ENCODE measurements at places on chromosomes 7 and 10.

DNA sequence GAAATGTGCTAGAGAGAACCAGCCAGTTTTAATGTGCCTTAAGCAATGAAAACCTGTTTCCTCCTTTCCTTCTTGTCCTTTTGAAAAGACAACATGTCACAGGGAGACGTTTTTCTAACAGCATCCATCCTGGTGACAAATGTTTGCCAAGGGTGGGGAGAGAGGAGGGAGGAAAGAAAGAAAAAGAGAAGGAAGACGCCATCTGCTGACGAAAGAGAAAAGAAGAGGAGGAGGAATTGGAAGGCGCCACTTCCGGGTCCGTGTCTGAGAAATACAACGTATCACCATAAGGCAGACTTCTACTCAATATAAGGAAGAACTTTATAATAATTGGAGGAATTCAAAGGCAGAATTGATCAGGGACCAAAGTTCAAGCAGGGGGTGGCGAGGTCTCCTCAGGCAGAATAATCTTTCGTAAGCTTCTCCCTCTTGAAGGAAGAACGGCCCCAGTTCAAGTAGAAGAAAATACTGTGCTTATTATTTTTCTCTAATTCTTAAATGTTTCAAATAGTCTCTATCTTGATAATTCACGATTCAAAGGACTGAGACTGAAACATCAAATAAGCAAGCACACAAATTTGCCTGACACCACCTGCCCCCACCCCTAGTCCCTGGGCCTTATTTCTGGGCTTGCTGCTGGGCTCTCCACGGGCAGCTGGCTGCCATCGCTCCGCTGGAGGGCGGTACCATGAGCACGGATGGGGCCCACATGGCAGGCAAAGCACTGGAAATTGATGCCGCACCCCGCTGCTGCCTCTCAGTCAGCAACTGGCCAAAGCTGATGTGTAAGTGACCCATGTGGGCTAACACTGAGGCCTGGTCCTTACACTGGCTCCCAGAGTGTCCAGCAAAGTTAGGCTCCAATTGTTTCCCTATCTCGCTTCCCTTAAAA lies 273.7 kb upstream of the KLF14 start:
- DNase-seq = peak; percentile 55

GRCh38 chr10:55098452-55098851 lies 297.4 kb upstream of the PCDH15 start:
- DNase-seq = no peak

DNA sequence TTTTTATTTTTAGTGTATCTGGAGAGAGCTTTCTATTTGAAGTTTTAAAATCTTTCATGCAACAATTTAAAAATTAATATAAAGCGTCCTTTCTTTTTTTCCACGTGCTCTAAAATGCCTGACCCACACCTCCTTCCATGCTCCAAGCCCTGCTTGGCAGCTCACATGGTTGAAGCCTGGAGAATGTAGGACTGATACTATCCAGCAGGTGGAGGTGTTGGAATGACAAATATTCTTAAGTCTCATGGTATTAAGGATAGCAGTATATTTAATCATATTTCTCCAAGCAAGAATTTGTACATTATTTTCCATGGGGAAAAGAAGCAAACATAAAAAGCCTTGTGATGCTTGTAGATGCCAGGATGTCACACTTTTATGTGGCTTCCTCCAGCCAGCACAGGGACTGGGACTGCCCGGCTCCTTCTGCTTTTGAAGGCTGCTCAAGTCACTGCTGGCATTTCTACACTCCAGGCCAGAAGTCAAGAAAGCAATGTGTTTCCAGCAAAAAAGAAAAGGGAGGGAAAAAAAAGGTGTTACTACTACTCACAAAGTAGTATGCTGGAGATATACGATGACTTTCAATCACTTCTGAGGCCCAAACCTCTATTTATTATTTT lies 49.7 kb downstream of the BZW2 start:
- peak; percentile 11 for DNase-seq

DNA sequence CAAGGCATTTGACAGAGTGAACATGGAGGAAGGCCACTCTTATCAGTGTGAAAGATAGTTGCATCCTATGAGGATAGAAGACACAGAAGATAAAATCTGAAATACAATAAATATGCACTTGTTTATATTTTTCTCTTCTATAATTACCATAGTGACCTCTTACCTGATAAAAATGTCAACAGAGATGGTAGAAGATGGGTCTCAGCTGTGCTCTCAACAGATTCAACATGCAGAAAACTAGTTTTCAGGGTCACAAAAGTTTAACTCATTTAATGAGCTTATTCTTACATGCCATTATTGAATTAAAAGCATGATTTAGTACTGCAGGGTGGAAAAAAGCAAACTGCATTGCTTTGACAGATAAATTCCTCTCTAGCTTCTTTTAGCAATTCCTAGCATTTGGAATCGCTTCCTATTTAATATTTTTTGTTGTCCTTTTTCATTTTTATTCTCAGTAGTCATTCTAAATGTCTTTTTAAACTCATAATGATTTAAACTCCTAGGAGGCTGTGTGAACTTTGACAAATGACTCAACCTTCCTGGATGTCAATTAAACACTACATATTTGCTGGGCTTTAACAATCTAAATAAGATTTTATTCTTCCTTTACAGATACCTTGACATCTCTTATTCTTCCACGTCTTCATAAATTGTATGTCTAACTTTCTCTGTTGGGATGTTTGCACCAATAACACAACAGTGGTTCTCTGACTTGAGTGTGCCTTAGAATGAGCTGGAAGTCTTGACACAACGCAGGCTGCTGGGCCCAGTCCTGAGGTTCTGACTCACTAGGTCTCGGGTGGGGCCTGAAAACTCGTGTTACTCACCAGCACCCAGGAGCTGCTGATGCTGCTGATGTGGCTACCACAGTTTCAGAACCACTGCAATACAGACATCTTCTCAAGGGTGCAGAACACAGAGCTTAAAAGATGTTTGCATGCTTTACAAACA lies 565.5 kb upstream of the IGFBP3 start:
- DNase-seq = no peak

- no peak for DNase-seq
These were observed 98.3 kb downstream of the MKLN1 start for GRCh38 chr7:131425992-131426391.

Measured in GM10248 (cell line).